CD8-positive, alpha-beta memory T cell (primary cell): ENCODE measurements at places on chromosomes 4 and X.

GRCh38 chrX:41935832-41936231 lies 12.5 kb upstream of the CASK start:
- DNase-seq = no peak

DNA sequence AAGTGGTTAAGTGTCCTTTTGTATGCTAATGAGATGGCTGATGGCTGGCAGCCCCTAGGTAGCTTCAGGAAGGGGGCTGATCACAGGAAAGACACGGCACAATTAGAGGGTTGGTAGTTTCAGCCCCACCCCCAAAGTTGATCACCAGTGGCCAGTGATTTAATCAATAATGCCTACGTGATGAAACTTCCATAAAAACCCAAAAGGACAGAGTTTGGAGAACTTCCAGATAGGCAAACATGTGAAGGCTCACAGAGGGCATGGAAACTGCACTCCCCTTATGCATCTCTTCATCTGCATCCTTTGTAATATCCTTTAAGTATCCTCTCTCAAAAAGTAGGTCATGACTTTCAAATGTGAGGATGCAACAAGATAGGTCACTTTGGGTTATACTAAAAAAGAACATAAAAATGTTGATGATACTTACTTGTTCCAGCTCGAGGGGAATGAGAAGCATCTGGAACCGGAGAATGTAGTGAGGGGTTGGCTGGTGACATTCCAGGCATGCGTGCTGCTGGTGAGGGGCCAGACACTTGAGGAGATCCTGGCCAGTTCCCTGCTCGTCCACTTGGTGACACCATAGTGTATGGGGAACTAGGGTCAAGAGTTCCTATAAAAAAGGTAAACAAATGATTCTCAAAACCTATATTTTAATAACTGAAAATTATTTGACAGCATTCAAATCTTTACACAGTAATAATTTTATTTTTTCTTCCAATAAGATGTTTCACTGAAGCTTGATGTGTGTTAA lies 16.7 kb upstream of the CXorf38 start:
- DNase-seq = no peak

DNA sequence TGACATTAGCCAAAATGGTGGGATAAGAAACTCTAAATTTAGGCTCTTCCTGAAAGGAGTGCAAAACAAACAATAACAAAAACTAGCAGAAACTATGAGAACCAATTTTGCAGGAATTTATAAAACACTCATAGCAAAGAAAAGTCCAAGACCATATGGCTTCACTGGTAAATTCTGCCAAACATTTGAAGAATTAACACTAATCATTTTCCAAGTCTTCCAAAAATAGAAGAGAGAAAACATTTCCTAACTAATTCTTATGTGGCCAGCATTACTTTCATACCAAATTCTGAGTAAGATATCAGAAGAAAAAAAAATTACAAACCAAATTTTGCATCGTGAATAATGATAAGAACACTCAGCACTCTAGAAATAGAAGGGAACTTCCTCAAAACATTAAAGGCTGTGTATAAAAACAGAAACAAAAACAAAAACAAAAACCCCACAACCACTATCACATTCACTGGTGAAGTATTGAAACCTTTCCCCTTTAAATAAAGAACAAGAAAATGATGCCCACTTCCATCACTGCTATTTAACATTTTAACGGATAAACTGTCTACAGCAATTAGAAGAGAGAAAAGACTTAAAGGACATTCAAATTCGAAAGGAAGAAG lies 524.3 kb upstream of the GALNTL6 start:
- no peak for DNase-seq

GRCh38 chrX:41189156-41189555 lies 103.9 kb downstream of the USP9X start:
- no peak for DNase-seq

GRCh38 chrX:132442691-132443090 lies 46.1 kb downstream of the MBNL3 start:
- no peak for DNase-seq

DNA sequence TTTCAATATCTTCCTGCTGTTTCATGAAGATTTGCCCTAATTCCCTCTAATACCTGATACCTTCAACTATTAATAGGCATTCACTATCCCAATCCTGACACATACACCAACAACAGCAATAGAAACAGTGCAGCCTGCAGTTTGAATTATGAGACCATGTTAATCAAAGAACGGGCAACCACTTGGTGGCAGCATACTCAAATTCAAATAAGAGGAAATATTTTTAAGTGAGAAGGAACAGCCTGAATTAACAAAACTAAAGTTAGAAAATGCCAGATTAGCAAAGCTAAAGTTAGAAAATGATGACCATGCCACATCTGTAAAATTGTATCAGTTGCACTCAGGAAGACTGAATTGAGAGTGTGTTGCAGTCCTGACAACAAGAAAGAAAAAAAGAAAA lies 204.9 kb downstream of the SMARCA1 start:
- DNase-seq = no peak

DNA sequence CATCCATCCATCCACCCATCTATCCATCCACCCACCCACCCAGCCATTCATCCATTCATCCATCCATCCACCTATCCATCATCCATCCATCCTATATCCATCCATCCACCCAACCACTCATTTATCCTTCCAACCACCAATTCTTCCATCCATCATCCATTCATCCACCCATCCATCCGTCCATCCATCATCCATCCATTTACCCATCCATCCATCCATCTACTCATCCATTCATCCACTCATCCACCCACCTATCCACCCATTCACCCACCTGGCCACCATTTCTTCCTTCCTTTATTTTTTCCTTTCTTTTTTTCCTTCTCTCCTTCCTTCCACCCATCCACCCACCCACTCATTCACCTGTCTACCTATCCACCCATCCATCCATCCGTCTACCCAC lies 25.2 kb downstream of the HTRA3 start:
- no peak for DNase-seq

DNA sequence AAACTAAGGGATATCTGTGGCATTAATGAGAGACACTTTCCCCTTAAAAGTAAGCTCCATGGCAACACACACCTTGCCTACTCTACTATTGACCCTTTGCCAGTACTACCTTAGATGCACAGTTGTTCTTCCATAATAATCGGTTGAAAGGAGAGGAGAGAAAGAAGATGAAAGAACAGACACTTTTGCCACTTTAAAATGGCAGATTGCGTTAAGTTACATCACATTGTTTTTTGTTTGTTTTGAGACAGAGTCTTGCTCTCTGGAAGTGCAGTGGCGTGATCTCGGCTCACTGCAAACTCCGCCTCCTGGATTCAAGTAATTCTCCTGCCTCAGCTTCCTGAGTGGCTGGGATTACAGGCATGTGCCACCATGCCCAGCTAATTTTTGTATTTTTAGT lies 239.8 kb downstream of the SCFD2 start:
- DNase-seq = no peak

DNA sequence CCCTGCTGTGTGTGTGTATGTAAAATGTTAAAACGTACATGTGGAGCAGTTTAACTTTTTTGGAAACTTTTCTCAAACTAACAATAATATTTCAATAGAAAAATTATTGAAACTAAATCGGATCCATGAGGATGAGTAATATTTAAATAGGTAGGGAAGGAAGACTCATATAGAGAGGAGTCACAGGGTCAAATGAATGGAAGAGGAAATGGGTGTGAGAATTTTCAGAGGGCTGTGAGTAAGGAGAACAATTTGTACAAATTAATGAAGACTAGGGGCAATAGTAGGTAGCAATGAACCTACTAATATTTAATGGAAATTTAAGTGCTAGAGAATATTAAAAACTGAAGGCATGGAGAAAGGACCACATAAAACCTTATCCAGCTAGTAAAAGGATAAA lies 290.7 kb upstream of the PCDH18 start:
- no peak for DNase-seq

GRCh38 chr4:170671171-170671570 lies 581.4 kb upstream of the AADAT start:
- no peak for DNase-seq

- no peak for DNase-seq
Observed at GRCh38 chr4:29047341-29048041, 1672.7 kb upstream of the PCDH7 start.

GRCh38 chrX:153836921-153837320 lies 6.6 kb upstream of the PDZD4 start:
- no peak for DNase-seq

DNA sequence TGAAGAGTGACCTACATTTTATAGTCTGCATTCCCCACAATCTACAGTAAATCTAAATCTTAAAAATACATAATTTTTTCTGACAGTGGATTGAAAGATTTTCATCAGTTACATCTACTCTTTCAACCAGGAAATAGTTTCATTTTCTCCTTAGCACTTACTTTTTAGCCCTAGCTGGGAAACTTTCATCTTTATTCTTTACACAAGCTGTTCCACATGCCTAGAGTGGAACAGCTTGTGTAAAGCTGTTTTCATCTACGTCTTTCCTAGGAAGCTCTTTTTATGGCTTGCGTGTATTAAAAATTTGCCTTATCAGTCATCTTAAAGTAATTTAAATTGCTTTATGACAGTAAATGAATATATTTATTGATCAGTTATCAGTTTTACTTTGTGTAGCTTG lies 40.5 kb downstream of the RBPJ start:
- DNase-seq = no peak

DNA sequence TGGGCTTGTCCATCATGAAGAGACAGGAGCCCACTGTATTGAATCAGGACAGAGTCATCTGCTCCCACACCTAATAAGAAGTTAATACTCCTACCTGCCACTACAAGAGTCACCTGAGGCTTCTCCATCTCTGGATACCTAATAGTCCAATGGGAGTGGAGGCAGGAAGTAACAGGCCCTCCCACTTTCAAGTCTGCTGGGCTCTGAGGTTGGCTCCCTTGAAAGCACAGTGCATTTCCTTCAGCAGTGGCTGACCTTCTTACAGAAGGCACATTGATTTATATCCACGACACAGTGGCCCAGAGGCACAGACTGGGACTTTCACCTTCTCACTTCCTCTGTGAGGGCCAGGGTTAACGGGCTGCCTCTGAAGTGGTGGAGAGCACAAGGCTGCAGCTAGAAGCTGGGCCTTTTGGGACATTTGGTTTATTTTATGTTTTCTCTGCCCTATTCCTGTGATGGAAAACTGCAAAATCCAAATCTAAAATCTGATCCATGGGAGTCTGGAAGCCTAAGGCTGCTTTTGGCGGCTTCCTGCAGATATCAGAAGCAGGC lies 38.1 kb downstream of the FRG2 start:
- no peak for DNase-seq

DNA sequence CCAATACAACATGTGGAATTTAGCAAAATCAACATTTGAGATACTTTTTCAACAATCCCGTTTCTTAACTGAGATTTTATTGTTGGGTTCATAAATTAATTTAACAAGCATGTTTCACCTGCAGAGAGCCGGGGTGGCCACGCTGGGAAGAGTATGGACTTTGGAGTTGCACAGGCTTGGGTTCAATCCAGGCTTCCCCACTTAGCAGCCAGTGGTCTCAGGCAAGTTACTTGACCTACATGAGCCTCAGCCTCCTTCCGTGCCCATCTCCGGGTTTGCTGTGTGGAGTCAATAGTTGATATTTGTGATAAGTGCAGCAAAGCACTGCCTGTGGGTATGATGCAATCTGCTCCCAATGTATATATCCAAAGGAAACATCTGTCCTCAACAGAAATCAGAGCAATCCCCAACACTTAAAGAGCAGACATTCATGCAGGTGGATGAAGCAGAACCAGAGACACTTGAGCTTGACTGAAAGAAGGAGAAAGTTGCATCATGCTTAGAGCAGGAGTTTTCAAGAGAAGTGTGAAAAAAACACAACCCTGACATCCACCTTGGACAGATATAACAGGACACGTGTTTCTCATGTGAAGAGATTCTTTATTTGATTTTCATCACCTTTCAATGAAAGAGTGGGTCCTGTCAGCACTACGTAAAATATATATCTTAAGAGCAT lies 5.1 kb downstream of the CYTL1 start:
- DNase-seq = no peak
